Thymus (tissue), 14 donors: ENCODE measurements at places on chromosomes 7 and 10. TPM values are rescaled to one million over a fixed set of nuclear protein-coding genes. Genes with fewer than 3 reads are reported as not detected.

The SLC16A9 gene
- 5.3 TPM for polyA plus RNA-seq

- DNase-seq, result no peak
These were observed 73.0 kb upstream of the SFMBT2 start for GRCh38 chr10:7483848-7484247.

- no peak for DNase-seq
These were observed 25.9 kb downstream of the AGBL3 start for GRCh38 chr7:135012229-135012628.

GRCh38 chr10:101561068-101561915 lies 26.8 kb downstream of the POLL start:
- DNase-seq, result no peak

- no peak for DNase-seq
These were observed 13.9 kb downstream of the ARHGAP22 start for GRCh38 chr10:48590945-48591344.

GRCh38 chr10:118729200-118729599 lies 25.6 kb downstream of the CACUL1 start:
- DNase-seq, result no peak

The C10orf53 gene
- 0.05 TPM for polyA plus RNA-seq

GRCh38 chr7:65798111-65799075 lies 74.5 kb upstream of the VKORC1L1 start:
- DNase-seq, result no peak

The KIAA1549 gene
- 0.48 TPM for polyA plus RNA-seq

GRCh38 chr10:94343151-94343550 lies 19.6 kb downstream of the NOC3L start:
- DNase-seq, result no peak

DNA sequence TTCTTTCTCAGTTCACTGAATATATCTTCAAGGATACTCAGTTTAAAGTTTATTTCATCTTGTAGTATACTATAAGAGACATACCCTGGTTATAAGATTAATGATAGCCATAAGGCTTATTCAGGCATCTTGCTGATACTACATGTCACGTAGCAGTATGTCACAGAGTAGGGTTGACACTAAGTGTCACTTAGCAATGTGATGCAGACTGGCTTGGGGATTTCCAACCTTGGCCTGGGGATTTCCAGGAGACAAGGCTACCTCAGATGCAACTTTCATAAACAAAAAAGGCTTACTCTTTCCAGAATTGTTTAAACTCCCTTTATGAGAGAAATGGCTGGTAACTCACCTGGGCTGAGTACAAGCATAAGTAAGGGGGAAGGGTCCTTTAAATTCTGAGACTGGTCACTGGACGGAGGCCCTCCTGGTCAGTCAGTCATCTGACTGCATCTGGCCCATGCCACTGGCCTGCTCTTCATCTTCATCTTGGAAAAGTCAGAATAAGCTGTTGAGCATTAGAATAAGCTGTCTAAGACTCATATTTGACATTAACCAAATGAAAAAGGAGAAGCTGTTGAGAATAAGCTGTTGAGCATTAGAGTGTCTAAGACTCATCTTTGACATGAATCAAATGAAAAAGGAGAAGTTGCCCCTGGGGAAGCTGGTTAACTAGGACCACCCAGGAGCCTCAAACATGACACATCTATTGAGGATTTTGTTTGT lies 9.5 kb downstream of the SLC13A1 start:
- no peak for DNase-seq

- DNase-seq, result no peak
These were observed 6.6 kb upstream of the RELN start for GRCh38 chr7:103996017-103996551.

DNA sequence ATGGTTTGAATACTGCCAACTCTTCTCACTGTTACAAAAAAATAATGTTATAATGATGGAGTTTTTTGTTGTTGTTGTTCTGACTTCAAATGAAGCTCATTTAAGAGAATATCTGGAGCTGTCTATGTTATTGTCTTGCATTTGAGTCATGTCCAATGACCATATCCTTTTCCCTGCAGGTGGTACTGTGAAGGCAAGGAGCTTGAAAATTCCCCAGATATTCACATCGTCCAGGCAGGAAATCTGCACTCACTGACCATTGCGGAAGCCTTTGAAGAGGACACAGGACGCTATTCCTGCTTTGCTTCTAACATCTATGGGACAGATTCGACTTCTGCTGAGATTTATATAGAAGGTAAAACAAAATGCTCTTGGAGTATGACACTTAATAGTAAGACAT lies 33.5 kb downstream of the MYPN start:
- no peak for DNase-seq

GRCh38 chr7:140512317-140513000 lies 33.2 kb upstream of the MKRN1 start:
- no peak for DNase-seq

DNA sequence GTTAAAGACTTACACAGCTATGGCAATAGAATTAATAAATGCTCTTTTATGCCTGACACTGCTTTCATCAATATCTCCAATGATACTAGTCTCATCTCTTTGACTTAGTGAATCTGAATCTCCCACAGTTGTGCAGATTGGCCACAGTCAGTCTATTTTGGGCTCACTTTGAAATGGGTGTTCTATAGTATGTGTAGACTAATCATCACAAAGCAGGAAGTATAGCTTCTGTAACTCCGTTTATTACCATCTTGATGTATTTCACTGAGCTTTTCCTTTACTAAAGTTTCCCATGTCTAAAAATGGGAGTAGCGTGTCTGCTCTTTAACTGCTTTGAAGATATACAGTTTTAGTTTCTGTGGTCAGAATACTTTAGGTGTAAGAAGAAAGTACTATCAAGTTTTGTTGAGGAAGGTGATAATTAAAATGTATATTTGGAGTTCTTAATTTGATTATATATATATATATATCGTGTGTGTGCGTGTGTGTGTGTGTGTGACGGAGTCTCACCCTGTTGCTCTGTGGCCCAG lies 70.1 kb downstream of the ST7 start:
- DNase-seq, result no peak

The ZNF775 gene
- 6.6 TPM for polyA plus RNA-seq

The GJD4 gene
- polyA plus RNA-seq, result 0.07 TPM

DNA sequence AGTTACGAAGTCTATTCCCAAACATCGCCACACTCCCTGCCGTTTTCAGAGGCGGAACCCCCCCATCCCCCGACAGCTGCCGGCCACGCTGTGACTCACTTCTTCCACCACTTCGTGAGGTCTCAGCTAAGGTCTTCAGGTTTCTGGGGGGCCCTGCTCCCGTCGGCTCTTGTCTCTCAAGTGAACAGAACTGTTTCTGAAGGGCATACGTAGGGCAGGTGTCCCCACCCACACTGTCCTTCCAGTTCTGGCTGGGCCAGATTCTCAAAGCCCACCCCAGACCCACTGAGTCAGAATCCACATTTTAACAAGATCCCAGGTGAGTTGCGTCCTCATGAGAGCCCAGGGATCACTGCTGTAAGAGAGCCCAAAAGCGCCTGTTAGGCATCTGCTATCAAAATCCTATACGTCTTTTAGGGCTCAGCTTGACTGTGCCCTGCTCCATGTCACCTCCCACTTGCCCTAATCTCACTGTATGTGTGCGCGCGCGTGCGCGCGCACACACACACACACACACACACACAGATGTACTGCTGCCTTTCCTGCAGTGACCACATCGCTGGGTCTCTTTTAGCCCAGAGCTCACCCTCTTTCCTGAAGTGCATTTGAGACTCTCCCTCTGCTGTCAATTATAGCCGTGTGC lies 78.8 kb downstream of the PROSER2 start:
- no peak for DNase-seq

- DNase-seq, result no peak
These were observed 64.4 kb downstream of the STK17A start for GRCh38 chr7:43647339-43647672.

The CCDC172 gene
- polyA plus RNA-seq, result 0.16 TPM

DNA sequence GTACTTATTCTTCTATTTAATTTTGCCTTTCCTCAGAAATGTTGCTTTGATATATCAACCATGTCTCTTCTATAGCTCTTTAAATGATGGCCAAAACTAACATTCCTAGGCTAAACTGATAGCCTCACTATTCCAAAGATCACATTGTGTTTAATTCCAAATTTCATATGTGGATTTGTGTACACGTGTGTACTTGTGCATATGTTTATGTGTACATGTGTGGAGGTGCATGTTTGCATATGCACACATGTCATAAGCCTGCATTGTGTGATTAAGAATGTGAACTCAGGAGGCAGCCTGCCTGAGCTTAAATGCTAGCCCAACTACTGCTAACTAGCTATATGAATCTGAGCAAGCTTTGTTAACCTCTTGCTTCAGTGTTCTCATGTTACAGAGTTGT lies 426.5 kb downstream of the GFRA1 start:
- no peak for DNase-seq

DNA sequence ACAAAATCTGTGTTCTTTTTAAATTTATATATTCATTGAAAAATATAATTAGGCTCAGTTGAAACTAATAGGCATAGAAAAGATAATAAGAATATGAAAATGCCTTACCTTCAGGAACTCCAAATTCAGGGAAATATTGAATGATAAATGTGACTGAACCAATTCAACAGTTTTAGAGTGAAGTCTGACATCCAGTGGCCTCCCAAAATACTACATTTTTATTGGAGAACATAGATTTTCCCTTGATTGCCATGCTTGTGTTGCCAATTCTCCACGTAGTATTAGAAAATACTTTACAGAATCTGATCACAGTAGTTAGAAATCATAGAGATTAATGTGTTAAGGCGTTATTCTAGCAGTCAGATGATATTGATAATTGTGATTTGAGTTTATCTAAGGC lies 1246.7 kb downstream of the GATA3 start:
- DNase-seq, result no peak

DNA sequence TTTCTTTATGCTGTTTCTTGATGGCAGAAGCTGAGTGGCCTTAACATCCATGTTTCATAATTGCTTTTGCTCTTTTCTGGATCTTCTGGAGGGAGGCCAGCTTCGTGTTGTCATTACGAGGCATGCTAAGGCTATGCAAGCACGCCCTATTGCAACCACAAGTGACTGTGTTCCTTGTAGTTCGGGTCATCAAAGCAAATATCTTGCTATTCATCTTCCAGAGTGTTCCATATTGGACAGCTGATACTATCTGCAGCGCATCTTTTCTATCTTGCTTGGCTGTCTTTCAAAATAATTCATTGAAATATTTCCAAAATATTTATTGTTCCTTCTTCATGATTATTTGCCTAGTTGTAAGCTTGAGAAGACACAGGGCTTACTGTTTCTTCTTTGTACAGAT lies 5.0 kb downstream of the EPHB6 start:
- DNase-seq, result no peak

The ZNF789 gene
- 23.0 TPM for polyA plus RNA-seq

GRCh38 chr7:137846827-137847567 lies at the start of gene DGKI:
DGKI (minus strand) TSS chr7:137846974.
- DNase-seq, result no peak

- no peak for DNase-seq
These were observed 217.5 kb downstream of the SFMBT2 start for GRCh38 chr10:7193369-7193768.

DNA sequence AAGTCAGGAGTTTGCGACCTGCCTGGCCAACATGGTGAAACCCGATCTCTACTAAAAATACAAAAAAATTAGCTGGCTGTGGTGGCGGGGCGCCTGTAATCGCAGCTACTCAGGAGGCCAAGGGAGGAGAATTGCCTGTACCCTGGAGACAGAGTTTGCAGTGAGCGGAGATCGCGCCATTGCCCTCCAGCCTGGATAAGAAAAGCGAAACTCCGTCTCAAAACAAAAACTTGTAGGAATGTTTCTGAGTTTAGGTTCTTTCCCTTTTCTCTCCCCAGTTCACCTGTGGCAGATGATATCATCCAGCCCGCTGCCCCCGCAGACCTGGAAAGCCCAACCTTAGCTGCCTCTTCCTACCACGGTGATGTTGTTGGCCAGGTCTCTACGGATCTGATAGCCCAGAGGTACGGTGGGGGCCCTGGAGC lies 138.8 kb upstream of the BTBD16 start:
- no peak for DNase-seq

GRCh38 chr7:32070406-32071360 lies at the start of gene PDE1C:
PDE1C (minus strand) TSS chr7:32070407.
- peak; percentile 18 for DNase-seq

The GPR146 gene
- polyA plus RNA-seq, result 12.6 TPM

- DNase-seq, result no peak
These were observed 173.2 kb downstream of the ZNF438 start for GRCh38 chr10:30858499-30858898.

The MRLN gene
- 2.0 TPM for polyA plus RNA-seq

- no peak for DNase-seq
These were observed 117.5 kb downstream of the CAMK1D start for GRCh38 chr10:12466704-12467305.

The EVX1 gene
- polyA plus RNA-seq, result 0.05 TPM

DNA sequence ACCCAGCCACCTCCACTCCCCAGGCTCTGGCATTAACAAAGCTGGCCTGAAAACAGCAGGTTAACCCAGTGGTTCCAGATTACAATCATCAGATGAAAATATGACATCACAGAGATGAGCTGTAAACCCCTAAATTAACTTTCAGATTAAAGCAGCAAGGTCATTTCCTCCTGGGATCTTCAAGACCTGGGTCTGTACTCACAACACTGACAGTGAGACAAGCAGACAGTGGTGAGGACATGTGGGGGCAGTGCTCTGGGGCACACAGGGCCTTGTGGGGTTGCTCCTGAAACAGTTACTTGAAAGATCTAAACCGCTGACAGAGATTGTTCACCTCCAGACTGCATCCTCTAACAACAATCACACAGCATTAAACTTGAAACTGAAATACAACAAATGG lies 134.1 kb downstream of the ZNF438 start:
- DNase-seq, result no peak

The TUBGCP2 gene
- 164 TPM for polyA plus RNA-seq

The AKR1C8 gene
- 0.09 TPM for polyA plus RNA-seq

GRCh38 chr7:44769776-44770294 lies 21.2 kb downstream of the ZMIZ2 start:
- DNase-seq, result no peak

- no peak for DNase-seq
These were observed 341.3 kb upstream of the SEMA3C start for GRCh38 chr7:81260152-81260551.
